Amniotic stem cell (primary cell): ENCODE measurements at places on chromosomes 12 and 14.

DNA sequence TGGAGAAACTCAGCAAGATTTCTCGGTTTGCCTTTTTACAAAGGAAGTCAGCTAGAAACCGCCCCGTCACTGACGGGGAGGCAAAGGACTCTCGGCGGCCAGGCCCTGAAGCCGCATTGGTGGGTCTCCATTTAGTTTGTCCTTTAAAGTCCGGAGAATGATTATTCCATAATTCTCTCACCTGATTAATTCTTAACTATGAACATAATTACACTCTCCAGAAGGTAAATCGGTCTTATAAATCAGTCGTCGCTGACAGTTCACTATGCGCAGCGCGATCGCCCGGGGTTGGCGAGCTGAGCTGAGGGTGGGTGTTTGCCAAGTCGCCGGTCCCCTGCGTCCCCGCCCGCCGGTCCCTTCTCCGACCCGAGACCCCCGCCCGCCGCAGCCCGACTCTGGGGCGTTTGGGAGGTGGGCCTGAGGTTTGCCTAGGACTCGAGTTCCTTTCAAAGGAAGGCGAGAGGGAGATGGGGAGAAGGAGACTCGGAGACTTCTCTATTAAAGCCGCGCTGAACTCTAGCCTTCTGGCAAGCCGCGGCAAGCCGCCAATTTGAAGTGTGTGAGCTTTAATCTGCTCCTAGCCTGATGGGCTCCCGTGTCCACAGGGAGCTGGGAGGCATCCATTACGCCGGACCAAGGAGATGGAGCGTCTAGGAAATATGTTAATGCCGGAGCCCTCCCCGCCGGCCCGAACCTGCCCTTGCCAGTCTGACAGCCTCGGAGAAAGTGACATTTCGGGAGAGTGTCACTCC lies 392.9 kb downstream of the NOVA1 start:
- no peak for DNase-seq

DNA sequence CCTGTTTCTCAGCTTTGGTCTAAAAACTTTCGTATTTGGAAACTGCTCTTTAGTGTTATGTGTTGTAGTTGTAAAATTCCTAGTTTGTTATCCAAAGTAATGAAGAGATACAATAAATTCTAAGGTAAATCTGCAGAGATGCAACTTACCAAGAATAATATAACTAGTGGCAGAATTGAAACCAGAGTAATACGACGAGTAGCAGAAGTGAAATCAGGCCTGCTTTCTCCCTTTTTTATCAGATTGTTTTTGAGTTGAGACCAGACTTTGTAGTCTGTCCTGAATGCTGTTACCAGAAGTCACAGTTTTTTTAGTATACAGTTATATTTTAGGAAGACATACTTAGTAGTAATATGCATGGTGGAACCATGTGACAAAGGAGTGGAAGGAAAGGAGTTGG lies 12.5 kb downstream of the PAPOLA start:
- DNase-seq: no peak

- no peak for DNase-seq
Observed at GRCh38 chr14:102819176-102819628, 42.0 kb downstream of the TRAF3 start.

- DNase-seq: no peak
Observed at GRCh38 chr12:98296462-98297079, 218.8 kb upstream of the TMPO start.

DNA sequence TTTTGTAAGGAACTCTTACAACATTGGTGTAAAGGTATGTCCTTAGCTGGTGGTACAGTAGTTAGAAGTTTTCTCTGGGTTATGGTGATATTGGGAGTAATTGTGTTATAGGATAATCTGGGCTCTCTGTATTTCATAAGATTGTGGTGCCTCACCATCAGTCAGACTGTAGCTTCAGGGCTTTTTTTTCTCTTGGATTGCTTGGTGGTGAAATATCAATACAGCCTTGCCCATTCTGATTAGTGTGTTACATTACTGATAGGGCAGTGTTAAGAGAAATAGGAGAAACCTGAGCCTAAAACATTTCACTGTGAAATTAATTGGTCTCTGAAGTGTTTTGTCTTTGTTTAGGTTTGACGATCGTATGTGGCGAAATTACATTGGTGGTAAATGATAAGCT lies 71.0 kb downstream of the RCOR1 start:
- DNase-seq: no peak

GRCh38 chr12:87323369-87323768 lies 705.8 kb downstream of the C12orf50 start:
- DNase-seq: peak; percentile 35

GRCh38 chr14:90807060-90807459 lies 9.2 kb downstream of the TTC7B start:
- DNase-seq: no peak
